ENCODE measurements at places on chromosomes 12 and 14.

GRCh38 chr12:101186291-101186690 is 23.7 kb downstream of the SLC5A8 start:
- DNase-seq: no peak

DNA sequence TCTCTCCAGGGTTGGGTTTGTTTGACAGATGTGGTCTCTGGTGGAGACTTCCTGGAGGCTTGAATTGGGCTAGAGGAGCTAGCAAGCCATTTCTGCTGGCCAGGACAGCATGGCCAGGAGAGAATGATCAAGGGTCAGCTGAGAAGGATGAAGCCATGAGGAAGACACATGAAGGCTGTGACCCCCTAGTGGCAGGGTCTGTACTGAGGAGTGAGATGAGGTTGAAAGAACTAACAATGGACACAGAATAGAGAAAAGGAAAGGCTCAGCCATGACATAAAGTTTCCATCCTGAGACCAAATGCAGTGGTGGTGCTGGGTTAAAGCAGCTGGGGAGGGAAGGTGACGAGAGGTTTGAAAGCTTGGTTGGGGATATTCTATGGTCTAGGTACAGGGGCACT is 89.9 kb downstream of the NT5DC3 start:
- DNase-seq: no peak

DNA sequence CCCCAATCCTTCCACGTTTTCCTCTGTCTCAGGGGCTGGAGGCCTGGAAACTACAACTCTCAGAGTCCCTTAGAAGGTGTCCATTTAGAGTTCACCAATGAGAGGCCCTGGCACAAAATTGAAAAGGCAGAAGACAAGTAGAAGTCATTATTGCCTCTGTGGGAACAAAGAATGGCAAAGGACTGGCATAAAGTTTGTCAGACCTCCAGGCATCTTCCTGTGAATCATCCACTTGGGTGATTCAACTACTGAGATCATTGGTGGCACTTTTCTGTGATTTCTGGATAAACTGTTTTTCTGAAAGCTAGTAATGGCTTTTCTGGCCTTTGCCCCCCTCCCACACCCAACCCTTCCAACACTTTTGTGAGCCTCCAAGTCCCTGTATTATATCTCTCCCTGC is 42.6 kb upstream of the C12orf42 start:
- no peak for DNase-seq

GRCh38 chr12:106118-106591 is 39.6 kb downstream of the IQSEC3 start:
- no peak for DNase-seq

DNA sequence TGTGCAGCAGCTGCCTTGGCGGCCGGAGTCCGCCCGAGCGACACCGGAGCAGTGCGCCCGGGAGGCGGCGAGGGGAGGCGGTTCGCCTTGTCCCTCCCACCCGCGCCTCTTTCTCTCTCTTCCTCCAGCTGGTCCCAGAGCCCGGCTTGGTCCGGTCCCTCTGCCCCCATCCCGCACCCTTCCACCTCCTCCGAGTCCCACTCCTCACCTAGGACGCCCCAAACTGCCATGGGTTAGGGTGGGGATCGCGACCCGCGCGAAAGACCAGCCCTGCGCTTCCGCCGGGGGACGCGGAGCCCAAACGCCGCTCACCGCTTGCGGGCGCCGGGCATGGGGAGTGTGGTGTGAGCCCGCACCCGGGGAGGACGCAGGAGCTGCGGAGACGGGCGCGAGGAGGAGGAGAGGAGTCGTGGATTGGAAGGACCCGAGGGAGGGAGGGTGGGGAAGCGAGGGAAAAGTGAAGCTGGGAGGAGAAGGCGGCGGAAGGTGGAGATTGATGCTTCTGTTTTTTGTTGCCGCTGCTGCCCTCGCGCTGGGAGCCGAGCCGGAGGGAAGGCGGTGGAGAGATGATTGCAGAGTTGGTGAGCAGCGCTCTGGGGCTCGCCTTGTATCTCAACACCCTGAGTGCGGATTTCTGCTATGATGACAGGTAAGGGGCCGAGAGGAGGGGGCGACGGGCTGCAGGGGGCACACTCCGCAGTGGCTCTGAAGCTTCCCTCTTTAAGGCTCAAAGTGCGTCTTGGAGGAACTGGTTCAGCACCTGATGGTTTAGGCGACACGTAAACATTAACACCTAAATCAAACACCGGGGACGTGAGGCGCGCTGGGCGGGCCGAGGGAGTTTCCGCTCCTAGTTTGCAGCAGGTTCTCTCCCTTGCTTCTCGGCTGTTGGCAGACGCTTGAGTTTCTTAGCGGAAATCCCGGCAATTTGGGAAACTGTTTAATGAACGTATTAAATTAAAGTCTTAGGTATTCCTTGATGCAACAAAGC is 610 bp downstream of the TMTC2 start:
- peak; percentile 48 for DNase-seq

GRCh38 chr12:113898466-113898865 is 67.7 kb downstream of the RBM19 start:
- DNase-seq: no peak

GRCh38 chr12:123336530-123336929 is 28.1 kb downstream of the SBNO1 start:
- no peak for DNase-seq

GRCh38 chr12:46267825-46268582 is 839 bp downstream of the SLC38A1 start:
- DNase-seq: peak; percentile 66

DNA sequence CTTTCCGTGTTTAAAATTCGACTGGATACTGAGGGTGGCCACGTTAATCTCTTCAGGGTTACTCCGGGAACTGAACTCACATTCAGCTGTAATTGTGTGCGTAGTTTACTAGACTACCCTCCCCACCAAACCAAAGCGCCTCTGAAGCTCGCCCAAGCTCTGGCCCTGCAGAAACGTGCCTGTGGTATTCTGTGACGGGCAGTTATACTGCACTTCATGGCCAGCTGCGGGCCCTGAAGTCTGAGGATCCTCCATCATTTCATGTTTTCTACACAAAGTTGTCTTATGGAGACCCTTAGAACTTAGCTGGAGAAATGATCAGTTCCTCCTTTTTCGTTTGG is 688 bp downstream of the ZNF26 start:
- DNase-seq: no peak

Measured in stimulated activated naive CD4-positive, alpha-beta T cell (primary cell).